ENCODE measurements at places on chromosomes 4 and X.
A peak's percentile ranks its signal among the peaks of the same experiment; 100 is the strongest.

DNA sequence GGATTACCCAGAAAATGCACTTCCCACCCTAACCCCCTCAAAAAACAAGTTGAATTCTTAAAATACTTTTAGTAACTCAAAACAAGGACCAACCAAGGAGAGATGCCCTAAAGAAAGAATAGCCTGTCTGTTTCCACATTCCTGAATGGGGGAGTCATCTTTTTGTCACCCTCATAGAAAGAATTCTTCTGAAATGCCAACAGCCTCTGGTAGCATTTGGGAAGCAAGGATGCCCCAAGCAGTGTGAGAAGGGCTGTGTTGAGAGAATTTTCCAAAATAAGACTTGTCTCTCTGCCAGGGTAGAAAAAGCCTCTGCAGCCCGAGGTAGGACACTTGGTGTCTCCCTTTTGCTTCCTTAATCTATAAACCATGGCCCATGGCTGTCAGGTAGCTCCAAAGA is 173.1 kb upstream of the VCX3A start:
- DNase-seq: no peak

DNA sequence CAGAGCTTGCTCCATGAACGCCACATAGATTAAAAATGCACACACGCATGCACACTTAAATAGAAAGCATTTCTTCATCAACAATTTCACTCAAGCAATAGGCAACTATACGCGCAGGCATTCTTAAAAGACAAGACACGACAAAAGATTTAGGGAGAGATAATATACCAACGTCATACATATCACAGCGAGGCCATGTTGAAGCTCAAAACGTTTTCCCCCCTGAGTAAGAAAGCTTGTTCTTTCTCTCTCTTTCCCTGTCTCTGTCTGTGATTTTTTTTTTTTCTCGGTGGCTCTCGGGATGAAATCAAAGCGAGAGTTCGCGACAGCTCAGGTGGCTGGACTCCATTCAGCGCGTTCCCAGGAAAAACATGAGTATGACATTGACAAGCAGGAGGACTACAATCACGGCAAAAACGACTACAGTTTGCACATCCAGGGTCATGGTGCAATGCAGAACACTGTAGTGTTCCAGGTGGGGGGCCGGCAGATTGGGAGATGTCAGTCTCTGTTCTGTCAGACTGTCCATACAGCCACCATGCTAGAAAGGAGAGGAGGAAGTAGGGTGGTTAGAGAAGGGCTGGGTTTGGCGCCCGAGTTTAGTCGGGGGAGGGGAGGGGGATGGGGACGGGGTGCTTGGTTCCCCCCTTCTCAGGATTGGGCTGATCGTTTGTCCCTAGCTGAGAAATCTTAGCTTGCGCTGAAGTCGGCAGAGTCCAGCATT is 30.7 kb downstream of the ARHGEF9 start:
- peak; percentile 29 for DNase-seq

DNA sequence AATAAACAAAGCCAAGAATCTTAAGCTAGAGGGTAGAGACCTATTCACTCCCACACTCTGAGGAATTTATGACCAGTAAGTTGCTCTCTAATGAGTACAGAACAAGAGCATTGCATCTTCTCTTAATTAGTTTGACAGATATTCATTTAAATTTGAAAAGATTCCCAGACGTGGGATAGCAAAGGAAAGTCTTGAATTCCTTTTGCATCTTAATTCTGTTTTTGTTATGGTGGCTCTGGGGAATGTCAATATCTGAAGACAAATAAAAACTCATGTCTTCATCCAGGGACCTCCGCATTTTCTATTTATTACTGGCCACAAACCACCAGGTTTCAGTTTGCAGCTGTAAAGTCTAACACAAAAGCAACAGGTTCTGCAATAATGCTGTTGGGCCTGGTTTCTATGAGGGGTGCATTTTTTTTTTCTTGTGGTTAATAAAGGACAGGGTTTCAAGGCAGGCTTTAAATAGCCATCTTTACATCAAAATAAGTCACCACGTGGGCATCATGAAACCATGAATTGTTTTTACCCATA is 172.3 kb downstream of the SHROOM3 start:
- peak; percentile 48 for DNase-seq

DNA sequence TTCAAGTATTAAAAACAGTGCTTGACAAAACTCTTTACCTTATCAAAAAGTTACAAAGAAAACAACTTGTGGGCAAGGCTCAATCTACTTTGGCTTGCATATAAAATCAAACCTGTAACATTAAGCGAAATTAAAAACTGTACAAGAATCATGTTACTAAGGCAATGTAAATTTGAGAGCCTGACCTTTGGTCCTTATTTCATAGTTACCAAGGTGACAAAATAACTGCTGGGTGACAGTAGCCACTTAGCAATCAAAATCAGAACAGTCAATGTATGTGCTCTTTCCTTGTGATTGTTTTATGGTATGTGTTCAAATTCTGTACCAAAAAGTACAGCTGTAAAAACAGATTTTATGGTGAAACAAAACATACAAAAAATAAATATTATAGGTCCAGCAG is 204.0 kb downstream of the RASL11B start:
- DNase-seq: no peak

GRCh38 chr4:19809989-19810388 is 441.7 kb upstream of the SLIT2 start:
- DNase-seq: no peak

DNA sequence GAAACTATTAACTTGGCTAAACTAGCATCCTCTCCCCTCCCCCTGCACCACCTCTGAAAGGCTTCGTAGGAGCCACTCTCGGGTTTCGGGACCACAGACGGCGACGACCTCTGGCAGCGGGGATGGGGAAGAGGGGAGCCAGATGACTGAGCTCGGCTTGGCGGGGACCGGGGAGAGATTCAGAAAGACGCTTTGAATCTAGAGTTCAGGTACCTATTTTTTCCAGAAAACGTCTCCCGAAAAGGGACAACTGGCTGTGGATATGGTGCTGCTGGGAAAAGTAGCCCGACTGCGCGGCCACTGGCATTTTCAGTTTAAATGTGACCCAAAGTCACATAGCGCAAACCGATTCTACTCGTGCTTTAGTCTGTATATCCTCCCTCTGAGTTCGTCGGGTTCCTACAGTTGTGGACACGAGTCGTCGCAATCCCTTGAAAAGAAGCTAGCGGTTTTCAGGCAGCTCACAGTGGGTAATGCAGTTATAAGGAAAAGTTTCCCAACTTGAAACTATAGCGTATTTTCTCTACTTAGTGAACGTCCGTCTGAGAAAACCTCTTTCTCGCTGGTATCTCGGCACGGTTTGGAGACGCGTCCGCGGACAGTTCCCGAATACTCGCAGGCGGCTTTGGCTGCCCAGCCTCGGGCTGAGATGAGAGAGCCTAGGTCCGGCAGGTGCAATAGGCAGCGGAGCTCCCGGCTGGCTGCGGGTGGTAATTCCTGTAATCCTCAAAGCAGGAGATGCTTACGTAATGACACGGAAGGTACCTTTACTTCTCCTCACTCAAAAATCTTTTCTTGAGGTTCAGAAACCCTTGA is 1.3 kb downstream of the PARM1 start:
- peak; percentile 24 for DNase-seq

DNA sequence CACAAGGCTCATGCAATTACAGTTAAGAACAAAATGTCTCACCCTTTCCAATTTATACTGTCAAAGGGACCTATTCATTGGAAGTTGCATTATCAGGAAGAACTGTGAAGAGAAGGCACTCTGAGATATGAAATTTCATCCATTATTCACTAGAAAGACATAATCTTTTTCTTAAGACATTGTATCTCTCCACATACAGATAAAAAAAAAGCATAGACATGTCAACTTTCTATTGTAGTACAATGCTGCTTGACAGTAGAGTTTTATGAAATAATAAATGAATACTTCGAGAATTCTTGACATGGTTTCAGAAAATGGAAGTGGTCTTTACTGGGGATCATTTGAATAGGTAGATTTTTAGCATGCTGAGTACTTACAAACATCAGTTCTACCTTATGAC is 545.0 kb downstream of the TMA16 start:
- no peak for DNase-seq

- DNase-seq: no peak
Measured at GRCh38 chr4:63211776-63212479, 1197.3 kb downstream of the TECRL start.

DNA sequence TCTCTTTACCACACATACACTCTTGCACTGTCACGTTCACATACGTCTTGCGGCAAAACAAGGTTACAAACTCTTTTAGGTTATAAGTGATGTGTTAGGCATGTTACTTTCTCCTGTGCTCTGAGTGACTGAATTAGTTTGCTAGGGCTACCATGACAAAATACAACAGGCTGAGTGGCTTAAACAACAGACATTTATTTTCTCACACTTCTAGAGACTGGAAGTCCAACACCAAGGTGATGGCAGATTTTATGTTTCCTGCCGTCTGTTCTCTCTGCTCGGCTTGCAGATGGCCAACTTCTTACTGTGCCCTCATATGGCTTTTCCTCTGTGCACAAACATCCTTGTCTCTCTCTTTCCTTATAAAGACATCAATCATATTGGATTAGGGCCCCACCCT is 1224.3 kb upstream of the TENM3 start:
- no peak for DNase-seq

DNA sequence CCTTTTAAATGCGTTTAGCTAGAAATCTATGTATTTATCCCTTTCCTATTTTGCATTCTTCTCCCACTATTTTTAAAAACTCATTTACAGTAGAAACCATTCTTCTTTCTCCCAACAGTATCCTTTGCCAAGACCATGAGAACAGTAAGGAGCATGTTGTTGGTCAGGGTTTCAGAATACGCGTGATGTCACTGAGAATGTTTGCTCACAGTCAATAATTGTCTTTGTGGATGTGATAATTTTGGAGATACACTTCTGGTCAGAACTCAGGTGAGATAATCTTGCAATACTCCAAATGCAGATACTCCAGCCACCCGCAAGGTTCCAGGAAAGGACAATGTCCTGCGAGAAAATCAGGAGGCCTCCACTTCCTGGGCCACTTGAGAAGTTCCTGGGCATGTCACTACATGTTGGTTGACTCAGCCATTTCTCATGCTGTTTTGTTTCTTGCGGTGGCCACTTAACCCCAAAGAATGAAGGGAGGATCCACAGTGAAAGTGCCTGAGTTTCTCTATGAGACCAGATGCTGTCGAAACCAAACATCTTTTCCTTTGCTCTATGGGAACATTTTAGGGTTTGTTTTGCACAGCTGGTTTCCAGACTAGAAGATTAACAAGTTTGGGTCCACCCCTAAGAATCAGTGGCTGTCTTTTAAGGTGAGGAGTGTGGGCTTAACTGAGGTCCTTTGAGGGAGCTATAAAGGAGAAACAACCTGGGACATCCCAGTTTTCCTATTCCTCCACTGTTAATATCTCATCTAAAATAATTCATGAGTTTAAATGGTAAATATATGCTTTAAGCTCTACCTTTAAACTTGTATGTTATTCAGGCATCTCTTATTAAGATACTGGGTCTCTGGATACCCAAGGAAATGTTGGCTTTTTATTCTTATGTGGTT is 116.0 kb downstream of the SOWAHB start:
- DNase-seq: peak; percentile 88

DNA sequence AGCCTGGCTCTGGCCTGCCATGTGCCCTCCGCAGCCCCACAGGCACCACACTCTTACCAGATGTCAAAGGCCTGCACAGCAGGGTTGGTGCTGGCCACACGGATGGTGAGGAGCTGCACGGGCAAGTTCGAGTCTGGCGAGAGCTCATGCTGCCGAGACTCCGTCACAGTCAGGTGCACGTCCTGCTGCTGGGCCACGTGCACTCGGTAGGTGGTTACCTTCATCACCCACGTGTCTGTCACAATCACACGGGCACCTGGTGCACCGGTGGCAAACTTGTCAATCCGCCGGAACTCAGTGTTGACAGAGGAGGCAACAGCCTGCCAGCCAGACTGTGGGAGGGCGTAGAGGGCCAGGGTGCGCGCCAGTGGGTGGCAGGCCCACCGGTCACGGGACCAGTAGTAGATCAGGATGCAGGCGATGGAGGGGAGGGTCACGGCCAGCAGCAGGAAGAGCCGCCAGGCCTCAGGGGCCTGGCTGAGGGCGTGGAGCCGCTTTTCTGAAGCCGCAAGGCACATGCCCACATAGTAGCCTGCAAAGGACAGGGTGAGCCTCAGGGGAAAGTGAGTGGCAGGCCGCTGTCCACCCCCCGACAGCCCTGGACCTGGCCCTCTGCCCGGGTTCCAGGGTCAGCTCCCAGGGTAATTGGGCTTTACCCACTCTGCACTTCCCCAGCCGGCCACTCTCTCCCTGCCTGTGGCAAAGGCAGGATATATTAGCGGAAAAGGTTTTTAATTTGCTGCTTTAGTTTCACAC is 2.9 kb downstream of the TMEM129 start:
- no peak for DNase-seq

DNA sequence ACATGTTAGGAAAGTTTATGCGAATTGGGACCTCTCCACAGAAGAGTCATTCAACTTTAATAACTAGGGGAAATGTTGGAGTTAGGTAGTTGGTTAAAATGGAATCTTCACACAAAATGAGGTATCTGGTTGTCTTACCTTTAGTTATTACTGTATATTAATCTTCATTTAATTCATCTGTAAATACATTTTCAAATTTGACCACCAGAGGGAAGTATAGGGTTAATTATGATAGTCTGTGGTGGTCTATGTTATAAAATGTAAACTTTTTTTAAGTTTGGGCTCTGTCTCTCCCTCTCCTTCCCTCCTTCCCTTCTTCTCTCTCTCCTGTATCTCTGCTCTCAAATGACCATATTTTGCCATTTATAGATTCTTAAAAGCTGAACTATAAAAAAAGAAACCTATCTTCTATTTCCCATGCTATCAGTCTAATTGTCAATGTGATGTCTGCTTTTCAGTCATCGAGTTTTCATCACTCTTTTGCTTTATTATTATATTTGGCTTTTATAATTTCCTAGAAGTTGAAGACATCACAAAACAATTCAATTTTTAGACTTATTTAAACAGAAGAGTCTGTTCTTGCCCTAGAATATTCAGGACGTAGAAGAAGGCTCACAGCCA is 49.8 kb downstream of the TMEM144 start:
- peak; percentile 67 for DNase-seq

GRCh38 chr4:30450474-30450873 is 269.7 kb upstream of the PCDH7 start:
- no peak for DNase-seq

- no peak for DNase-seq
Measured at GRCh38 chrX:4035874-4036273, 322.4 kb upstream of the PRKX start.

DNA sequence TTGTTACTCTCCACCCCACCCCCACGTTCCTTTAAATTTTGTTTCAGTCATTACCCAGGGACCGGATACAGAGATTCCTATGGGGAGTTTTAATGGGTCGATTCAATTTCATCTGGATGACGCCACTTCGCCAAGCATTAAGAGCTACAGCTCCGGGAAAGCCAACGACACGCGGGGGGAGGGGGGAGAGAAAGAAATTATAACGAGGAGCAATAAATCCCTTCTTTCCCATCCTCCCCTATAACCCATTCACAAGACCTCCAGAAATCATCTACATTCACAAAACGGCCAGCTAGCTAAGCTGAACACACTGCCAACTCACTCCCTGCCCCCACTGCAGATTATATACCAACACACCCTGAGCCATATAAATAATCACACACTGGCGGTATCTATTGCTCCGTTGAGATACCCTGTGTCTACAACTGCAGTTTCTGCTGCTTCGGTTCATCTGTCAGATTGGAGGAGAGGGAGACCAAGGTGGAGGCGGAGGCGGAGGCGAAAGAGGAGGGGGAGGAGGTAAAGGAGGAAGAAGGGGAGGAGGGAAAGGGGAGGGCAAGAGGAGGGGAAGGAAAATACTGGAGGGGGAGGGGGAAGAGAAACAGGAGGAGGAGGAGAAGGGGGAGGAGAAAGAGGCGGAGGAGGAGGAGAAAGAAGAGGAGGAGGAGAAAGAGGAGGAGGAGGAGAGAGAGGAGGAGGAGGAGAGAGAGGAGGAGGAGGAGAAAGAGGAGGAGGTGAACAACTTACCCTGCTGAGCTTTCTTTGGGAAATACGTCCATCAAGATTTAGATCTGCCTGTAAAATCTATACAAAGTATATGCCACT is 113.9 kb upstream of the VAMP7 start:
- peak; percentile 77 for DNase-seq
